ENCODE measurements at places on chromosomes 3 and 15. TPM values are rescaled to one million over a fixed set of nuclear protein-coding genes. Genes with fewer than 3 reads are reported as not detected.

DNA sequence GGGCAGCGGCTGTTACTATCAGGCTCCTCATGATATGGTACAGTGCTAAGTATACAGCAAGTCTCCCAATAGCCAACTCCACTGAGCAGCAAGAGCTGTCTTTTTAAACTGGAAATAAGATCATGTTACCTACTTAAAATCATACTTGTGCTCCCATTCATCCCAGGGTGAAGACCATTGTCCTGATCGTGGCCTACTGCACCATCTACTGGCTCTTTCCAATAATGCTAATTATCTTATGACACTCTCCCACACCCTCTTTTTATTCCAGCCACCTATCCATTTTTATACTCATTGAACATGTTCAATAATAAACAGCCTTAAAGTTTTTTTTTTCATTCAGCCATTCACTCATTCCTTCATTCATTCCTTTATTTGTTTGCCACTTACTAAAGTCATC, 117.7 kb downstream of the GBE1 start:
- no peaks in the 10 kb centered on the region for H3K36me3 ChIP-seq
- H3K4me3 ChIP-seq = no peak overlapping the region
- no peaks in the 10 kb centered on the region for H3K27me3 ChIP-seq
- H3K27ac ChIP-seq = no peak overlapping the region

- no peaks in the 10 kb centered on the region for H3K36me3 ChIP-seq
- H3K4me3 ChIP-seq = no peak overlapping the region
- H3K27ac ChIP-seq = no peak overlapping the region
- H3K27me3 ChIP-seq = no peaks in the 10 kb centered on the region
- DNase-seq = no peak
- no peaks in the 10 kb centered on the region for H3K4me1 ChIP-seq
These were observed 31.5 kb upstream of the TFDP2 start for GRCh38 chr3:142180761-142181362.

DNA sequence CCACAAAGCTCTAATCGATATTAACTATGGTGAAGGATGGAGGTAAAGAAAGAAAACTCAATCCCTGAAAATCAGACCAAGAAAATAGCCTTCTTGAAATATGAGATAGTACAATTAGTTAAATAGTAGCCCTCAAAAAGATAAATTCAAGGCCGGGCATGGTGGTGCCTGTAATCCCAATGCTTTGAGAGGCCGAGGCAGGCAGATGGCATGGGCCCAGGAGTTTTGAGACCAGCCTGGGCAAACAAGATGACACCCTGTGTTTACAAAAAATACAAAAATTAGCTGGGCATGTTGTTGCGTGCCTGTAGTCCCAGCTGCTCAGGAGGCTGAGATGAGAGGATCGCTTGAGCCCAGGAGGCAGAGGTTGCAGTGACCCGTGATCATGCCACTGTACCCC, 31.6 kb upstream of the CEP152 start:
- H3K4me3 ChIP-seq = no peak overlapping the region
- no peak overlapping the region for H3K27ac ChIP-seq
- H3K4me1 ChIP-seq = no peaks in the 10 kb centered on the region
- H3K36me3 ChIP-seq = no peaks in the 10 kb centered on the region
- no peak for DNase-seq

- H3K4me1 ChIP-seq = no peaks in the 10 kb centered on the region
- peaks cover 17% of the 10 kb centered on the region for H3K27me3 ChIP-seq
- H3K36me3 ChIP-seq = no peaks in the 10 kb centered on the region
- no peak overlapping the region for H3K27ac ChIP-seq
- H3K4me3 ChIP-seq = no peak overlapping the region
These were observed 124.9 kb upstream of the TLE3 start for GRCh38 chr15:70222606-70223005.

The TMEM62 gene
- 5.5 TPM for polyA plus RNA-seq

The XRN1 gene
- 11.1 TPM for polyA plus RNA-seq

The GOLGA8J gene
- not detected for polyA plus RNA-seq

The ISL2 gene
- not detected for polyA plus RNA-seq

The NTRK3 gene
- polyA plus RNA-seq = not detected
